Stimulated activated CD8-positive, alpha-beta memory T cell treated with anti-CD3 and anti-CD28 coated beads, Interleukin-2, amount 100 ng/mL, for 1 hour (primary cell): ENCODE measurements at places on chromosomes 6 and 20.

DNA sequence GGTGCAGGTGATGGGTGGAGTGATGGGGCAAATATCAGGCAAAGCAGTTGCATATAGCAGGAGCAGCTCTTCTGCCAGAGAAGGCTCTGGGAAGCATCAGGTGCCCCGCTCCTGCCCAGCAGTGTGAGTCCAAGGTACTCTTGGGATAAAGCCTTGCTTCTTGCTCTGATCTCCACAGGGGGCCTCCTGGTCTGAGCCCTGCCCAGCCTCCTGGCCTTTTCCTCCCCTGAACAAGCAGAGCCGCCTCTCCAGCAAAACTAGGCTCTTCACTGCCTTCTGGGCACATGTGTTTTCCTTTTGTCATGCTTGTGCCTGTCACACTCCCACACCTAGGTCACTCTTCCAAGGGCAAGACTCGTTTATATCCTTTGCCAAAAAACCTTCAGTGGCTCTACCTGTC lies 34.3 kb downstream of the SIRPA start:
- no peak for DNase-seq

DNA sequence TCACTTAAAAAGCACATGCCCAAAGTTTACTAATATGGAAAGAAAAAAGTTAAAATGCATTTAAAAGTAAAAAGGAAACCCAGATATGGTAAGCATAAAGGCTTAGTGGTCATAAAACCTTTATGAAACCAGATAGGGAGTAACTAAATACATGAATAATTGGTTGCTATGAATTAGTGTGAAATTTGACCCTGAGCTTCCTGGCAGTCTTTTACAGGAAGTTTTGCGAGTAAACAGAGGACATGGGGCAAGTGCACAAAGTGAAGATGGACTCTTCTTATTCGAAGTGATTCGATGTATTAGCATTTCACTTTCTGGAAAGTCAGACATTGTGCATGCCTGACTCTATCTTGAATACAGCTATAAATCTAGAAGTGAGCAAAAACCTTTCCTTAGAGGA lies 90.9 kb upstream of the MLIP start:
- no peak for DNase-seq

- DNase-seq, result peak; percentile 36
Observed at GRCh38 chr6:31888276-31889258, 8.9 kb downstream of the EHMT2 start.

DNA sequence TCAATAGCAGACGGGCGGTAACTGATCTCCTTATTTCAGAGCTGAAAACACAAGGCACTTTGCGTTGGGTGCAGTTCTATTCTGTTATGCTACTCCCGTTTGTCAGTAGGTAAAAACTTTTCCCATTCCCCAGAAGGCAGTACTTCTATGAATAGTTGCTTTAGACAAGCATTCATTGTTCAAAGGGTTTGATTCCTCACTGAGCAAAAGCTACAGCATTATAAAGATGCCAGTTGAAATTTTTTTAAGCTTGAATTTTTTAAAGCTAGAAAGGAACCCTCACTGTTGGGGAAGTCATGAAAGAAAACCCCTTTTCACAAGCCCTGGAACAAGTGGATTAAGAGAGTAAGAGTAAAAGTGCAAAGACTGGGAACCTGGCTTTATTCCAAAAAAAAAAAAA lies 42.3 kb downstream of the FUT9 start:
- no peak for DNase-seq

DNA sequence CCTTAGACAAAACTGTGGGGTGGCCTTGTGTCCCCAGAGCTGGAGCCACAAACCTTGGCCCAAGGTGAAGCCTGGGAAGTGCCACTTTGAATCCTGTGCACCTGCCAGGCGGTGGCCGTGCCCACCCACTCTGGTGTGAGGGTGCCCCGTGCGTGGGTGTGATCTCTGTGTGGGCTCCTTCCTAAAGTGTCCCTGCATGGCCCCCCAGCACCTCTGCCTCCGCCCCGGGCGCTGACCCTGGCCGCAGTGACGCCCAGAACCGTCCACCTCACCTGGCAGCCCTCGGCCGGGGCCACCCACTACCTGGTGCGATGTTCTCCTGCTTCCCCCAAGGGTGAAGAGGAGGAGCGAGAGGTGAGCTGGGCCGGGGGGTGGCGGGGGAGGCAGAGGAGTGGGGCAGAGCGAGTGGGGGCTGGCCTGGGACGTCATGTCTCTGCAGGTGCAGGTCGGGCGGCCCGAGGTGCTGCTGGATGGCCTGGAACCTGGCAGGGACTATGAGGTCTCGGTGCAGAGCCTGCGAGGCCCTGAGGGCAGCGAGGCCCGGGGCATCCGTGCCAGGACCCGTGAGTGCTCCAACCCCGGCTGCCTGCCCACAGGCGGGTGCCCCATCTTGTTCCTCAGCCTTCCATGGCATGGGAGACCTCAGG lies 18.3 kb downstream of the COL20A1 start:
- DNase-seq, result no peak

DNA sequence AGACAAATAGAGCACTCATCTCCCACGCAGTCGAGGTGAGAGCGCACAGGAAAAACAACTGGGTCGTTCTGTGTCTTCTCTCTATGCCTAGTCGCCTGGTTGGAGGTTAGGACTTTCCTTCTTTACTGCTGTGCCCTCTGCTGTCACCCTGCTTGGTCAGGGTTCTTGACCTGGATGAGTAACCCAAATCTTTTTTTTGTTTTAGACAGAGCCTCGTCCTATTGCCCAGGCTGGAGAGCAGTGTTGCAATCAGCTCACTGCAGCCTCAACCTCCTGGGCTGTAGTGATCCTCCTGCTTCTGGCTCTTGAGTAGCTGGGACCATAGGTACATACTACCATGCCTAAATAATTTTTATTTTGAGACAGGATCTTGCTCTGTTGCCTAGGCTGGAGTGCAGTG lies 24.5 kb downstream of the PRPF6 start:
- no peak for DNase-seq

DNA sequence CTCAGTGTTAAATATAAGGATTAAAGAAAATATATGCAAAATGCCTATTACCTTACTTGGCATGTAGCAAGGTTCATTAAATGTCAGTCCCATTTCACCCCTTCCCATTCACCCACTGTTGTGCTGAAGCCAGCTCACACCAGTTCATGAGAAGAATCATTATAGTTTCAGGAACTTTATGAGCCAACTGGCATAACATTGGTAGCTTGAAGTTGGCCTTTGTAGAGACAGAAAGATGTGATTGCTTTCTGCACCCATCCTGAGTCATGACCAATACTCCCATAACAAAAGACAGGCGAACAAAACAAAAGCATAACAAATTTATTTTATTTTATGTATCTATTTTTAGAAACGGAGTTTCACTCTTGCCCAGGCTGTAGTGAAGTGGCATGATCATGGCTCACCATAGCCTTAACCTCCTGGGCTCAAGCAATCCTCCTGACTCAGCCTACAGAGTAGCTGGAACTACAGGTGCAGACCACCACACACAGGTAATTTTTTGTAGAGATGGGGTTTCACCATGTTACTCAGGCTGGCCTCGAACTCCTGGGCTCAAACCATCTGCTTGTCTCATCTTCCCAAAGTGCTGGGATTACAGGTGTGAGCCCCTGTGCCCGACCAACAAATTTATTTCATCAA lies 17.6 kb upstream of the IER3 start:
- DNase-seq, result no peak

GRCh38 chr6:77430504-77430903 lies 32.8 kb downstream of the HTR1B start:
- no peak for DNase-seq

DNA sequence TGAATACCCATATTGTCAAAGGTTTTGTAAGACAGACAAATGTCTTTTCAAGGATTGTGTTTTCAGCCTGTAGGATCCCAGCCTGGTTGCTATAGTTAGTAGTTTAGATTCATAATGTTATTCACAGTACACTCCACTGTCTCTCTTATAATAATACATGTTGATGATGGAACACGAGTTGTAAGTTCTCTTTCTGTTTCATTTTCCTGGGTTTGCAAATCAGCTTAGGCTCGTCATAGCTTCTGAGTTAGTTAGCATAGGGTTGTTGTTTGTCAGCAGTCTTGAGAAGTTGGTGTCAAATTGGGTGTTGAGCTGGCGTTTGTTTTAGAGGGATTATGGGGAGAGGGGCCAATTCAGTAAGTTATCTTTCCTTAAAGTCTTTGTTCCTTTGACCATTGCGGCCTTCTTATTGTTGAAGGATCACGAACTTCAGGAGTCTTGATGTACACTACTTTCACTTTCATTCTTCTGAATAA lies 45.8 kb downstream of the QKI start:
- no peak for DNase-seq

GRCh38 chr20:32457479-32457986 lies 99.4 kb downstream of the ASXL1 start:
- no peak for DNase-seq

- no peak for DNase-seq
Observed at GRCh38 chr6:157853902-157854502, 31.0 kb downstream of the SNX9 start.

GRCh38 chr6:138896104-138896756 lies 91.8 kb downstream of the REPS1 start:
- DNase-seq, result no peak

DNA sequence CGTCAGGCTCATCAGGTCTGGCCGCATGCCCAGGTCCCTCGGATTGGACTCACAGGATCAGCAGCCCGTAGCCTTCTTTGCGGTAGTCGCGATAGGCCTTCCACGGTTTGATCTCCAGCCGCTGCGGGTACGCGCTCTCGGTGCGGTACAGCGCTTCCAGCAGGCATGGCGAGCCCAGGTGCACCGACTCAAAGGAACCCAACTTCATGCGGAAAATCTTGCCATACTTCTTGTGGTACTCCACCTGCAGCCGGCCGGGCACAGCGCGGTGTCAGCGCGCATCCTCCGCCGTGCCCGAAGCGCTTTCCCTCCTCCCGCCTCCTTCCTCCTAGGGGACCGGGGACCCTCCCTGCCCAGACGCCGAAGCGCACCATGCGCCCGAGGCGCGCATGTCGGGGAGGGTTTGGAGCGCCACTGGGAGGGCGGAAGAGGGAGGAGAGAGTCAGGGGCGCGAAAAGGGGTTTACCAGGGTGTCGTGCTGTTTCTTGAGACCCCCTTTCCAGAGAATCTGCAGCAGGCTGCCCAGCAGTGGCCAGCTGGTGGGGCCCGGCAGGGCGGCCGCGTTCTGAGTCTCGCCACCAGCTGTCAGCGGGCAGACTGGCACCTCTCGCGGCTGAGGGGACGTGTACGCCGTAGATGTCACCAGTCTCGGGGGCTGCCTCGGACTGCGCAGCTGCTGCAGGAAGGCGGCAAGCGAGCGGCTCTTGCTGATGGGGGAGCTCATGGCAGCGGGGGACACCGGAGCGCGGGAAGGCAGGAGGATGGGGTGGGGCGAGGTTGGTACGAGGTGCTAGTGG lies 732 bp downstream of the CYP24A1 start:
- DNase-seq, result no peak

DNA sequence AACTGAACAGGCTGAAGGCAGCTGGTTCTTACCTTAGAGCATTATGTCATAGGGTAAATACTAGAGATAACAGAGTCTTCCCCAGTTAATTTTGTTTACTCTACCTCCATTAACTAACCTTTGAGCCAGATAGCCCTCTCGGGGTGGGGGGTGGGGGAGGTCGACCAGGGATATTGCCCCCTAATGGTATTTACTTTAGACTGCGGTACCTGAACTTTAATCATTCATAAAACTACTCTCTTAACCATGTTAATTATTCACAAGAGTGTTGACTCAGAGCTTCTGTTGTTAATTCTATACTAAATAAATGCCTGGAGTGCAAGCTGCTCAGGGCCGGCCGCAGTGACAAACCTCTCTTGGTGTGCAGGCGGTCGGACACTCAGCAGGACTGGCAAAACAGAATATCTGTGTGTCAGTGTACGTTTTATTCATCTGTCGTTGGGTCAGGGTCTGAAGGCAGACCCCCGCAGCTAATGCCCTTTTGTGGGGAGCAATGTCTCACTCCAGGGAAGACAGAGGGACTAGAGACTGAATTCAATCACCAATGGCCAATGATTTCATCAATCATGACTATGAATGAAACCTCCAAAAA lies 152.4 kb upstream of the COL21A1 start:
- DNase-seq, result no peak

- no peak for DNase-seq
Observed at GRCh38 chr20:10590950-10591671, 82.7 kb downstream of the JAG1 start.

DNA sequence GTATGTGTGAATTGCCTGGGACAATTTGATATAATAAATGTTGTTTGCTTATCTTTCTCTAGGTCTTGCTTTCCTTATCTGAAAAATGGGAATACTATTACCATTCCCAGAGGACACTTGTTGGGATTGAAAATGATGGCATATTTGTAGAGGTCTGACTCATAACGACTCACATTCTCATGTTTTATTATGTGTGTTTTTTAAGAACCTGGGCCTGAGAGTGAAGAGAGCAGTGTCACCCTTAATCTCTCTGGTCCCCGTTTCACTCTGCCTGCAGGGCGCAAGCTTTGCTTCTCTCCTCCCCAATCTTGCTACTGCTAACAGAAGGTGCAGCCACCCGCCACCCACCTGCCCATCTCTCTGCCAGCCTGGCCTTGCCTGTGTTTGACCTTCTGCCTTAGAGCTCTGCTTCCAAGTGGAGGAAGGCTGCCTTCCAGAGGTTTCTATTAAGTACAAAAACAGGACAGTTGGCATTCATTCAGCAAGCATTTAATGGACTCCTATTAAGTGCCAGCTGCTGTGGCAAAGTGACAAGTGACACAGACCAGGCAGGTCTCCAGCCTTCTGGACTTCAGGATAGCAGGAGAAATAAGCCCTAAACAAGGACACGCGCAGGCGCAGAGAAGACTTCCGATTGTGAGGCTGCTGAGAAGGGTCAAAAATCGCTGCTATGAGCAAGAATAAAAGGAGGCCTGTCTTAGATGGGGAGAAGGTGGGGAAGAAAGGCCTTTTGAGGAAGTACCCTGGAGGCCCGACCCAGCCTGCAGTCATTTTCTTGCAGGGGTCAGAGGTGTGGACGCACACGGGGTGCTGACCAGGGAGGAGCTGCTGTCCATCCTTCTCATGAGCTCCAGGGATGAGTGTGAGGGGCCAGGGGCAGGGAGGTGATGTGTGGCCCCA lies 112.5 kb downstream of the JPH2 start:
- DNase-seq, result no peak

GRCh38 chr6:49668083-49668511 lies 31.5 kb upstream of the RHAG start:
- DNase-seq, result no peak

GRCh38 chr20:25051386-25052155 lies 6.4 kb downstream of the ACSS1 start:
- DNase-seq, result no peak
